ENCODE measurements at places on chromosomes 1 and 21. TPM values are rescaled to one million over a fixed set of nuclear protein-coding genes. Genes with fewer than 3 reads are reported as not detected.
A peak's percentile ranks its signal among the peaks of the same experiment; 100 is the strongest.

- no peak for DNase-seq
These were observed 11.0 kb downstream of the ICMT start for GRCh38 chr1:6224718-6225117.

DNA sequence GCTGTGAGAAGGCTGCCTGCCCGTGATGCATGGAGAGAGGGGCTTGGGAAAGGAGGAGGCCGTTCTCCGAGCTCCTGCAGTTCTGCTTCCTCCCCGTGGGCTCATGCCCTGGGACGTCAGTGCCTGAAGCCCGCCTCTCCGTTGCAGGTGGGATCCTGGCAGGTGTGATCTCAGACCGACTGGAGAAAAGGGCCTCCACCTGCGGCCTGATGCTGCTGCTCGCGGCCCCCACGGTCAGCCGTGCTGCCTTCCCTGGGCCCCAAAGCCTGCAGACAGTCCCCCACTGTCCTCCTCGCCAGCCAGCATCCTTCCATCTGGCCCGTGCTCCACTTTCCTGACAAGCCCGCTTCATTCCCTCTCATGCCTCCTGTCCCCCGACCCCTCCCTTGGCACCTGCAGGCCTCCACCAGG lies 50.9 kb downstream of the SLC37A1 start:
- DNase-seq: no peak

The KAZN gene
- 10.2 TPM for total RNA-seq

The KRTAP21-2 gene
- not detected for total RNA-seq

The FAM3B gene
- 43.1 TPM for total RNA-seq

DNA sequence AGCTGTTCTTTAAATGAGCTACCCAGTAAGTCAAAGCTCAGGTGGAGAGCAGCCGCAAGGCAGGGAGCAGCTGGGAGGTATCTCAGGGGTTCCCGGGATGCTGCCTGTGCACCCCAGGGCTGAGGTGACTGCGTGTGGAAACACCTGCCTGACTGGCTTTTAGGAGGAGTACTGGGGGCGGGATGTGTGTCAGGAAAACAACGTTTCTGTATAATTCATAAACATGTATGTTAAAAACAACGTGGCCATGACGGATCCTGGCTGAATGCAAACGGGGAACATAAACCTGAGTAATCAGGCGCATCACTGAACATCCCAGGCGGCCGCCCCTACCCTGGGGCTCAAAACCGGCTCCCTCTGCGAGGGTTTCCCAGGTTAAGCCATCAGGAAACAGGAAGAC lies 1.5 kb downstream of the C1orf159 start:
- no peak for DNase-seq

DNA sequence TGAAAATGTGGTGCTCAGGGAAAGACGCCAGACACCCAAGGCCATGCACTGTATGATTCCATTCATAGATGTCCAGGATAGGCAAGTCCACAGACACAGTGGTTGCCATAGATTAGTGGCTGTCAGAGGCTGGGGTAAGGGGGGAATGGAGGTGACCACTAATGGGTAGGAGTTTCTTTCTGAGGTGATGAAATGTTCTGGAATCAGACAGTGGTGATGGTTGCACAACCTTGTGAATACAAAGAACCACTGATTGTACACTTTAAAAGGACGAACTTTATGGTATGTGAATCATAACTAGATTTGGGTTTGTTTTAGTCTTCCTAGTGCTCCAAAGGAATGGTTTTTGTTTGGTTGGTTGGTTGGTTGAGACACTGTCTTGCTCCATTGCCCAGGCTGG lies 51.7 kb downstream of the PRAMEF20 start:
- DNase-seq: no peak

DNA sequence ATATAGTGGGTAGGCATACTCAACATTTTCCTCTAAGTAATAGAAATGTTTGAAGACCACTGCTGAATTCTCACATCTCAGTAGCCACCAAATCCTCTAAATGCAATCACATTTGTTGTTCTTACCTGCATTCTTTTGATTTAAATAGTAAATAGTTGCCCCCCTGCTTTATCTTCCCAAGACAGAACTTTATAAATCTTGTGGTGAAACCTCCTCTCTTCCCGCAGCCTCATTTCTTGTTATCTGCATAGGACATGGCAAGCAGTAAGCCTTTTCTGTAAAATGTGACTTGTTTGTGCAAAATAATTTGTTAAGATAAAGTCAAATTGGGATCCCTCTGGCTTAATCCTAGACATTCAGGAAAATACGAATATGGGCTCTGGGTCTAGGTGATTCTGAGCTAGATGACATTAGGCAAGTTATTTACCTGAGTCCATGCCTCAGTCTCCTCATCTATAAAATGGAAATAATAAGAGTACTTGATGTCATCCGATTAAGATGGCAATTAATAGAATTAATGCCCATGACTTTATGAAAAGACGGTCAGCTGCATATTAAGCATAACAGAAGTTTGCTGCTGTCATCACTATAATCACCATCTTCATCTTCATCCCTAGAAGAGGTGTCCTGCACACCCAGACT lies 77.7 kb downstream of the LRRC8C start:
- DNase-seq: no peak

The HIVEP3 gene
- 8.7 TPM for total RNA-seq

The MX2 gene
- total RNA-seq: 18.1 TPM

- DNase-seq: peak; percentile 38
These were observed 15.7 kb upstream of the RCAN1 start for GRCh38 chr21:34630536-34631143.

DNA sequence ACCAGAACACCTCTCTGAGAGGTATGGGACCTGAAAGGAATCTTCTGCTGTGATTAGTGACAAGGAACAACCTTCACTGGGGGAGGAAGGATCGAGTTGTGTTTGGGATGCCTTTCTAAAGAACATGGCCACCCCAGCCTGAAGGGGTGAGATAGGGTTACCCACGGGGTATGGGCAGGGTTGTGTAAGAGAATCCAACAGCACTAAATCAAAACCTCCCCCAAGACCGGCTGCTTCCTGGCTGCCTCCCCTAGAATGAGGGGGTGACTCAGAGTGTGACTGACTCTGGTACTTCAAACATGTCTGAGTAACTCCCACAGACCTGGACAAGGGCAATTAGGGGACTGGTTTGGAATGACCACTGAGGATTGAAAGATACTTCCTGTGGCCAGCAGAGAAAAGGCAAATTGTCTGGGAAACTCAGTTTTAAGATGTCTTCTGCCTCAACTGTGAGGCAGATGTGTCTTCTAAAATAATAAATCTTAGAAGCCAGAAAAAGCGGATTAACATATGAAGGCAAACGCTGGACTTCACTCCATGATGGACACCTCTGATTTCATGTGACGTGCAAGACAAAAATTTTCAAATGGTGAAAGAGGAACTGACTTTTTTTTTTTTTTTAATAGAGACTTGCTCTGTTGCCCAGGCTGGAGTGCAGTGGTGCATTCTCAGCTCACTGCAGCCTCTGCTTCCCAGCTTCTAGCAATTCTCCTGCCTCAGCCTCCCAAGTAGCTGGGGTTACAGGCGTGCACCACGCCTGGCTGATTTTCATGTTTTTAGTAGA lies 6.7 kb upstream of the PTPN14 start:
- no peak for DNase-seq

DNA sequence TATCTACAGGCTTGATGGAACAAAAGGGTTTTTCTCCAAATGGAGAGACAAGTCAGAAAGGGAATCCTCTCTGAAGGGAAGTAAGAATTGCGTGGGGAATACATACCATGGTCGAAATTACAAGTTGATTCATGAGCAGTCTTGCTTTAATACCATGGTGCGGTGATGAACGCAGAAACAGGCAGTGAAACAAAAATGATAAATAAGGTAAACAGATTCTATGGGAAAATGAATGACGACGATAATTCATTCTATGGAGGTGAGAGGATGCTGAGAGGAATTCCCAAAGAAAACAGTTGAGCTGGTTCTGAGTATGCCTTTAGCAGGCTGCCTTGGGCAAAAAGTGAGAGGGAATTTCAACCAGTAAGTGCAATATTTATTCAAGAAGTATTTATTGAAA lies 209.4 kb upstream of the RUNX1 start:
- no peak for DNase-seq

- no peak for DNase-seq
These were observed 31.5 kb downstream of the PRKAA2 start for GRCh38 chr1:56676571-56677035.

GRCh38 chr1:18128298-18128697 lies 20.7 kb downstream of the IGSF21 start:
- DNase-seq: no peak

The S100A12 gene
- total RNA-seq: 0.75 TPM

- DNase-seq: peak; percentile 75
These were observed 17.4 kb upstream of the GNG12 start for GRCh38 chr1:67850611-67851075.

- DNase-seq: no peak
These were observed 23.3 kb downstream of the CYP2J2 start for GRCh38 chr1:59903141-59903754.

DNA sequence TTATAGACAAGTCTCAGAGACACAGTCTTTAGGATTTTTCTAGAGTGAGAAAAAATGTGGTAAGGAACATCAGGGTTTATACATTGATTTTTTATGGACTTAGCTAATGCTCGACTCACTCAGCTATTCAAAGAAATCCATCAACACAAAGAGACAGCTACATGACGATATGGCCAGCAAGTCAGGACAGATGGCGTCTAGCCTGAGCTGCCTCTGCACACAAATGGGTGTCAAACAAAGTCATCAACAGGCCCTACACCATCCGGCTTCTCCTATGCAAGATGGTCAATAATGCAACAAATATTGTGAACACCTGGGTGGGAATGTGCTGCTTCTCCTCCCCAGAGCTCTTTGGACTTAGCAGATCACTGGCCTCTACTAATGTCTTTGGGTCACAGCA lies 13.3 kb upstream of the ERICH3 start:
- DNase-seq: no peak

DNA sequence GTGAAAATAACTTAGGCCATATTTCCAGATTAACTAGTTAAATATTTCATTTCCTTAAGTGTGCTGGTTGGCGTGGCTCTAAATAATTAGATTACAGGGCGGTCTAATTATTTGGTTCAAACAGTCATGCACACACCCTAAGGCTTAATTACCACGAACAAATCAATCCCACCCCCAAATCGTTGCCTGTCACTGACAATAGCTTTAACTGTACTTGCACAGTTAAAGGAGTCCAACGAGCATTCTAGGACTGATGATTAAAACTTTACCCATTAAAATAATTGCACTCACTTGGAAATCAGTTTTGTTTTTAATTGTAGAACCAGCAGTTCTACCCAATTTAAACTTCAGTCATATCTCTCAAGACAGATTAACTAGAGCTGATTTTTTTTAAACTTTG lies 1.5 kb upstream of the POU2F1 start:
- no peak for DNase-seq

DNA sequence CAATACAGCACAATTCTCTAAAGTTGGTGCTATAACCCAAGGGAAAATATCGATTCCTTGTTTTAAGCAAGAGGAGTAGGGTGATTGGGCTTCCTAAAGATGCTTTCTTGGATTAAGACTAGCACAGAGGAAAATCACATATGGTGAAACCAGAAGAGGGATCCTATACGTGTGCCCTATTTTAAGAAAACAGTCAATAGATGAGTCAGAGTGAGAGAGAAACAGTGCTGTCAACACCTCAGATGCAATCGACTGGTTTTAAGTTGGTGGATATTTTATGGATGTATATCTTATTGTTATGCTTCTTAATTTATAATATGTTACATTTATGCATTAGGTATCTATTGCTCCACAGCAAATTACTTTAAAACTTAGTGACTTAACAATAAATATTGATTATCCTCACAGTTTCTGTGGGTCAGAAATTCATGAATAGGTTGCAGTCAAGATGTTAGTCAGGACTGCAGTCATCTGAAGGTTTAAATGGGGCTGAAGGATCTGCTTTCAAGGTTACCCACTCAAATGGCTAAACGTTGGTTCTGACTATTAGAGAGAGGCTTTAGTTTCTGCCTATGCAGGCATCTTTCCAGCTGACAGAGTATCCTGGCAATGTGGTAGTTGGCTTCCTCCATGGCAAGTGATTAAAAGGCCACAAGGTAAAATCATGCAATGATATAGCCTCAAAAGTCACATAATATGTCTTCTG lies 61.6 kb upstream of the DEPDC1 start:
- no peak for DNase-seq

- DNase-seq: no peak
These were observed 508.0 kb downstream of the PLPP3 start for GRCh38 chr1:56071351-56071750.

The SLC5A3 gene
- 19.1 TPM for total RNA-seq

The ROR1 gene
- 13.1 TPM for total RNA-seq

- DNase-seq: no peak
These were observed 73.5 kb downstream of the LRIG2 start for GRCh38 chr1:113146242-113147072.

DNA sequence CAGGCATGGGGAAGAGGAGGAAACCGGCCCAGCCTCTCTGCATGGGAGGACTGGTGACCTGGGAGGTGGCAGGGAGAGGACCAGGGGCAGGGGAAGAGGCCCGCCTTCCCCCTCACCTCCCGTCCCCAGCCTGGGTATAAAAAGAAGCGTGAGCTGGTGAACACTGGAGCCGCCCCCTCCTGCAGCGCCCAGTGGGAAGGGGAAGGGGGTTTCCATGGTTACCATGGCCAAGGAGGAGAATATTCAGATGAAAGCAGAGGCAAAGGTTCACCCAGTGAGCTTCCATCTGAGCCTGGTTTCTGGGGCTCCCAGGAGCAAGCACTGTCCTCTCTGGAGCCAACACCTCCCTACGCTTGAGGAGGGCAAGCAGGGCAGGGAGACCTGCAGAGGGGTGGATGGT lies 54.9 kb downstream of the ACOT7 start:
- no peak for DNase-seq

DNA sequence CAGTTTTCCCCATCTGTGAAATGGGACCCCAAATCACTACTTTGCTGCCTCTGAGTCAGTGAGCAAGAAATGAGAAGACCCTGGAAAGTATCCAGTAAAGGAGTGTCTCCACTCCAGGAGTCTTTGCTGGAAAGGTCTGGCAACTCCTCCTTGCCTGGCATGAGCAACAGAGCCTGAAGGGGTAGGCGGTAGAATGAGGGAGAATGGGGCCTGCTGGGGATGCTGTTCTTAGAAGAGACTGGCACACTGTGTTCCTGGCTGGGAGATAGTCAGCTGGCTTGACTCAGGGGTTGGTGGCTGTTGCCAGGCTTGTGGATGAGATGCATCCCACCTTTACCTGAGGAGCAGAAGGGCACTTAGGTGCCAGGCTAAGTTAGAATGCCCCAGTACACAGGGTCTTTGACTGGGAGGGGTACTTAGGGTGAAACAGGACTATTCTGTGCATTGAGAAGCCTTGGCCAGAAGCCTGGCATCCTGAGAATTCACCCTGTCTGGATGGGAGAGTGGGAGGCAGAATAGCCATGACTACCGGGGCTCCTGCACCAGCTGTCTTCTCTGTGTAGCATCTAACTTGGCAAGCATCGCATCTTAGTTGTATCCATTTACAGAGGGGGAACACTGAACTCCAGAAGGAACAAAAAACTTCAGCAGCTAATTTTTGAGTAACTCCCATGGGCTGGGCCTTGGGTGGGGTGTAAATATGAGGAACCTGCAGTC lies 2.5 kb downstream of the MFSD2A start:
- DNase-seq: no peak

The PRMT2 gene
- total RNA-seq: 104 TPM

The SETSIP gene
- not detected for total RNA-seq

The LIPI gene
- total RNA-seq: not detected

GRCh38 chr1:22457345-22457744 lies 5.7 kb downstream of the ZBTB40 start:
- DNase-seq: no peak

The GBP4 gene
- 4.6 TPM for total RNA-seq

Measured in mucosa of gallbladder (tissue), 1 donor.